ENCODE measurements at places on chromosomes 2 and 18. TPM values are rescaled to one million over a fixed set of nuclear protein-coding genes. Genes with fewer than 3 reads are reported as not detected.

Gene UGT1A10
- not detected for total RNA-seq

DNA sequence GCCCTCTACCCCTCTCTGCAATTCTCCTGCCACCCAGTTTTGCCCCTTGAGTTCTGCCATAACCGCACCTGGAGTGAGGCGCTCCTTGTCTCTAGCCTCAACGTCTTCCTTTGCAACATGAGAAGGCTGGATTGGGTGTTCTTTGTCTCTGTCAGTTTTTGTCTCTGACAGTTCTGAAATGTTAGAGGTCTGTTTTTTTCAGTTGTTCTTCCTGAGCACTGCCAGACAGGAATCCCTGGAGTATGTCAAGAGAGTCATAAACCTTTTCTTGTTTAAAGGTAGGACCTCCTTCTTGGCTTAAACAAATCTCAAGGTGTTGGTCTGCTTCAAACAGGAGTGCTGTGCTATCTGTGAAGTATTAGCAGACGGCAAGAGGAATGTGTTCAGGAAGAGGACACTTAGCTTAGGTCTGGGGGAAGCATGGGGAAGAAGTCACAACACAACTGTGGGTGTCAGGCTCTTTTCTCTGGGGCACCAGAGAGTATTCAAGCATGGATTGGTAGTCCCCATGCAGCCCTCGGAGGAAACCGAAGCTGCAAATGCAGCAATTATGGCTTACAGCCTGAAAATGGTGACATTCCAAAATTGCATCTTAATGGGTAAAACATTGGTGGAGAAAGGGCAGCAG lies 32.3 kb downstream of the AFF3 start:
- DNase-seq, result no peak

DNA sequence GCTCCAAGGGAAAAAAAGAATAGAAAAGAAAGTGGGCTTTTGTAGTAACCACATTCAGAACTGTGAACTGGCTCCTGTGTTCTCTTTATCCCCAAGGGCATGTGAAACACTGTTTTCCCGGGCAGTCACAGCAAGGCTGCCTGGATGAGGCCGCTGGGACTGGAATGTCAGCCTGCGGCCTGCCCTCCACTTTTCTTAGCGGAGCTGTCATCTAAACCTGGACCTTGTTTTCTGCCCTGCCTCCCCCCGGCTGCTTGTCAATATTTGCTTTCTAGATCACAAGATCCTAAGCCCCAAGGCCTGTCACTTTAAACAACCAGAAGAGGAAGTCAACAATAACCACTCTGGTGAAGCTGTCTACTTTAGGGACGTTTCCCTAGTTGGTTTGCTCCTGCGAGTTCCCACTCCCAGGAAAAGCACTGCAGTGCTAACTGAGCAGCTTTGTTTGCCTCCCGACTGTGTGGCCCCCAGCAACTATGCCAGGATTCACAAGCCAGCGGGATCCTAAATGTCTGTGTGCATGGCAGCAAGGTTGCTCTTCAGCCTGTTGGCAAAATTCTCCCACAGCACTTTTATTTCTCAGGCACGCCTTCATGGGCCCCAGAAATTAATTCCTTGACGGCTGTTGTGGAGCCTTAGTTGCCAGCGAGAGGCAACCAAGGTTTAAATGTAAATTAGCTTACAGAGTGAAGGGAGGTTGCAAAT lies 30.6 kb downstream of the SOWAHC start:
- peak; percentile 60 for DNase-seq

Gene CDH2
- total RNA-seq, result 1.8 TPM

DNA sequence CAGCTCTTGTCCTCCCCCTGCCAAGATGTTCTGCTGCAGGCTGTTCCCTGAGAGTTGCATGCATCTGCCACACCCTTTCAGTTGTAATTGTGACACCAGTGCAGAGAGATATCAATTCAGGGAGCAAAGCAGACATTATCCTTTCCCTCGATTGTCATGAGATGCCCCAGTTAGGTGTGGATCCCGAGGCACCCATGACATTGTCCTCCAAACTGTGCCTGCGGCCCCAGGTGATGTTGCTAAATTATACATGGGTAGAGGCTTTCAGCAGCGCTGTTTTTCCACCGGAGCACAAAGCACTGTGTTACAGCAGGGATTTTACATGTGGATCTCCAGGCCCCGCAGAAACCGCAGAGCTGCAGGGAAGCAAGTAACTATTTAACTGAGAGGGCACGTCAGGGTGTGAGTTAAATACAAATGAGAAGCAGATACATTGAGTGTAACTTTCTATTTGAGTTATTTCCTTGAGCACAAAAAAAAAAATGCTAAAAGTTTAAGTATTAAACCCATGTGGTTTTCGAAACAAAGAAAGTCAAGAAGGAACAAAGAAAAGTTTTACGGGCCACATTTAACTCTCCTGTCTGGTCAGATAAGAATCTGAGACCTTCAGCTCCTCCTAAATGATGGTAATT lies 90.3 kb upstream of the BCL2L11 start:
- no peak for DNase-seq

- no peak for DNase-seq
These were observed 10.6 kb downstream of the LYPD6B start for GRCh38 chr2:149049142-149049541.

DNA sequence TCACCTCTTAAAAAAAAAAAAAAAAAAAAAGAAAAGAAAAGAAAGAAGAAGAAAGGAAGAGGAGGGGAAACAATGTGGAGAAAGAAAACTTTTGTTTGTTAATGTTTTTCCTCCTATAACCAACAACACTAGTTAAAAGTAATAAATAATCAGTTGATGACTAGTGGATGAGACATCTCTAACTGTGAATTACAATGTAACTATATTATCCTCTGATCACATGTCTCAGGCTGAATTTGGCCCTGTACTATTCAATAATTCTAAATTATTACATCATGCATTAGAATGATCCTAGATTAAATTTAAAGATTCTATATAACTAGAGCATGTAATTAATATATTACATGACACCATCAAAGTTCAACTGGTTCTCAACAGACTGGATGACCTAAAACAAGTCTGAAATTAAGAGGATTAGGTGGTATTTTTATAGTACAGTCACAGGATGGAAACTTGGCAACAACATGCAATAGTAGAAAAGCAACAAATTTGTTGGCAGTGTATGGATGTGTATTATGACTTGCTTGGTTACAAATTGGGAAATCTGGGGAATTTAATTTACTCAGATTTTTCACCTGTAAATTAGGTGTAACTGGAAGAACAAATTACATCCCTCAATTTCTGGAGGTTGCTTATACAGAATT lies 269.3 kb upstream of the SETBP1 start:
- DNase-seq, result no peak

Gene CEP192
- total RNA-seq, result 23.9 TPM

Gene FOXI3
- not detected for total RNA-seq

DNA sequence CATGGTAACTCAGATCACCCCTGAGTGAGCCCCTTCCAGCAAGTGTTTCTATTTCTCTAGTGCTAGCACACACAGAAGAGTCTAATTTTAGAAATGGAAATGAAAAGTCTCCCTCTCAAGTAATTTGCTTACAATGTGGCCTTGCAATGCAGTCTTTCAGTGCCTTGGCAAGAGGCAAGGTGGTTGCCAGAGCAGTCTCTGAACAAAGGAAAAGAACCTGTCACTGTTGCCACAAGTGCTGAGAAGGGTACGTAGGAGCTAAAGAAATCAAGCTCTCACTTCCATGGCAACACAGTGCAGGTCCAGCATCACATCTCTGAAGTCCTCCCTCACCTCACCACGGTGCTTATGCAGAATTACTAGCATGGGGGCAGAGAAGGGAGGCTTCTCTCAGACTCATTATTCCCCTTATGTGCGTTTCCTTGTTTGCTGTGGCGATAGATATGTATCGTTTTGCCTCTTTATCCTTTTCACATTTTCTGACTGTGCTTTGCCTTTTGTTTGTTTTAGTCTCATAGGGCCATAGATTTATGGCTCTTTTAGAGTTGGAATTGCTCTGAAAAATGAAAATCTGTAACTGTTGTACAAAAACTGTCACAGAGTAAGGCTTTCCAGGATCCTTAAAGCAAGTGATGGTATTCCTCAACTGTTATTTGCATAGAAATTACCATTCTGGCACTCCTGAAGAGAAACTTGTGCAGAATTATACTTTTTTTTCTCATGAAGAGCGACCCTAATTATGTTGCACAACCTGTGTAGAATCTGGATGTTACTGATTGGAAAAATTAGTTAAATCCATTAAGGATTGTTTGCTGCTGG lies 164.8 kb downstream of the CCDC85A start:
- no peak for DNase-seq

Gene PRSS56
- not detected for total RNA-seq

Gene MEIS1
- total RNA-seq, result 23.0 TPM

DNA sequence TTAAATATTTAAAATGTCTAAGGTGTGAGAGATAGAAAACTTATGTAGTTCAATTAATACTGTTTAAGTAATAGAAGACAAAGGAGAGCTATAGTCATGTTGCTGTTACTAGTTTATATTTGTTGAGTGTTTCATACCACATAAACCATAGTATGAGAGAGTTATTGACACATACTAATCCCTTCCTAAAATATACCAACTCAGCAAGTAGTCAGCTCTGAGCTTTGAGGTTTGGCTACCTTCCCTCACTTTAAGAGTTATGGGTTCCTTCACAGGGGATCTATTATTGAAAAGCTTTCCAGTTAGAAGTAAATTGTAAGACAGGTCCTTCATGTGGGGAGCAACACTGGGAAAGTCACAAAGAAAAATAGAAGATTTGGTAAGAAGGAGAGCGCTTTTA lies 701.6 kb upstream of the ZEB2 start:
- no peak for DNase-seq

DNA sequence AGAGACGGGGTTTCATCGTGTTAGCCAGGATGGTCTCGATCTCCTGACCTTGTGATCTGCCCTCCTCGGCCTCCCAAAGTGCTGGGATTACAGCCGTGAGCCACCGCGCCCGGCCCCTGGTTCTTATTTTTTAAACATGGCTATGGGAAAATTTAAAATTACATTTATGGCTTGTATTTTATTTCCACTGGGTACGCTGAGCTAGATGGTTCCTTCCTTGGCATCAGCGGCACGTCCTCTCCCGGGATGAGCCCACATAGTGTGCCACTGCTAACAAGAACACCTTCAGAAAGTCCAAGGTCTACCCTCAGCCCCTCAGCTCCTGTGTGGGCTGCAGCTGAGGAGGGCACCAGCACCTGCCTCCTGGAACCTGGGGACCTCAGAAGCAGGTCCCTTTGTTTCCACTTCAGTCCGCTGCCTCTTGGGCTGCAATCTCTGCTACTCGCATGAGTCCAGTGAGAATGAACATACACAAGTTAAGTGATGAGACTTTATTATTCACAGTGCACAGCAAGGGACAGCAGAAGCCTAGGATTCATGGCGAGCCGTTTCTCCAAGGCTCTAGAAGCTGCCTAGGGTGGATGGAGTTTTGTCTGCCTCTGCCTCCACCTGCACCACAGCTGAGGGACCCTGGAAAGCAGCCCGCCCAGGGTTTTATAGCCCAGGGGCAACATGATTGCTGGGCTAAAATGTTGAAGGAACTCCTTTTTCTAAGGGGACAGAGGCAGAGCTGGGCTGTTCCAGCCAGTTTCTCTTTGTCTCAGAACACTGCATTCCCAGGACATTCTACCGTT lies 107.5 kb upstream of the TEX51 start:
- DNase-seq, result peak; percentile 20

DNA sequence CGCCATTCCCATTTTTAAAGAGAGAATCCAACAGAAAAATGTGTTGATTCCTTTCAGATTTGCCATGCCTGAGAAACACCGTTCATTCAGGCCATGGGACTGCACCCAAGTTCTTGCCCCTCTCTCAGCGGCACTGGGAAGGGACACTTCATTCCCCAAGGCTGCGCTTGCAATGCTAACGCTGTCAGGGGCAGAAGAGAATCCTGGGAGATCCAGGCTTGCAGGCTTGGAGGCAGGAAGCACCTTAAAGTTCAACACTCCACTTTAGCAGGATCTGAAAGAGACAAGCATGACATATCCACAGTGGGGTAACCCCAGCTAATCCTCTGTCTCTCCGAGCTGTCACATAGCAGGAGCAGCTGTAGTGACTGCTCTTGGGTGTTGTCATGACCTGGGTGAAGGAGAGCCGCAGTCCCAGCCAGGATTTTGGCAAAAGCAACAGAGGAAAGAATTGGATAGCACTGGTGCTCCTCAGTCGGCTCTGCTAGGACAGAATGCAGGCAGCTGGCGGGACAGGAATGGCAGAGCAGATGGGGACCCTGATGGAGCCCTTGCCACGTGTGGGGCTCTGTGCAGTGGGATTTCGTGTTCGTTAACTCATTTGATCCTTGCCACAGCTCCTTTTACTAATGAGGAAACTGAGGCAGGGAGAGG lies 22.0 kb upstream of the ODC1 start:
- no peak for DNase-seq

Gene TUBA4B
- not detected for total RNA-seq

Gene CKAP2L
- 0.96 TPM for total RNA-seq
